ENCODE measurements at places on chromosomes 3 and 15. TPM values are rescaled to one million over a fixed set of nuclear protein-coding genes. Genes with fewer than 3 reads are reported as not detected.
A peak's percentile ranks its signal among the peaks of the same experiment; 100 is the strongest.

DNA sequence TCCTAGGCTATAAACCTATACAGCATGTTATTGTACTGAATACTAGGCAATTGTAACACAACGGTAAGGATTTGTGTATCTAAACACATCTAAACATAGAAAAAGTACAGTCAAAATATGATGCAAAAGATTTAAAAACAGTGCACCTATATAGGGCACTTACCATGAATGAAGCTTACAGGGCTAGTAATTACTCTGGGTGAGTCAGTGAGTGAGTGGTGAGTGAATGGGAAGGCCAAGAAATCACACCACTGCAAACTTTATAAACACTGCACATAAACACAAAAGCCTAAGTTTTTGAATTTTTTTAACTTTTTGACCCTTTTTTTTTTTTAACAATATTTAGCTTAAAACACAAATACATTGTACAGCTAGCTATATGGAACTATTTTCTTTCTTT, 204.7 kb upstream of the CTNNB1 start:
- DNase-seq = no peak

- peak; percentile 10 for DNase-seq
These were observed 16.5 kb upstream of the FGF7 start for GRCh38 chr15:49406352-49407118.

CELF6 gene
- total RNA-seq = 3.5 TPM

UQCRC1 gene
- 207 TPM for total RNA-seq

DNA sequence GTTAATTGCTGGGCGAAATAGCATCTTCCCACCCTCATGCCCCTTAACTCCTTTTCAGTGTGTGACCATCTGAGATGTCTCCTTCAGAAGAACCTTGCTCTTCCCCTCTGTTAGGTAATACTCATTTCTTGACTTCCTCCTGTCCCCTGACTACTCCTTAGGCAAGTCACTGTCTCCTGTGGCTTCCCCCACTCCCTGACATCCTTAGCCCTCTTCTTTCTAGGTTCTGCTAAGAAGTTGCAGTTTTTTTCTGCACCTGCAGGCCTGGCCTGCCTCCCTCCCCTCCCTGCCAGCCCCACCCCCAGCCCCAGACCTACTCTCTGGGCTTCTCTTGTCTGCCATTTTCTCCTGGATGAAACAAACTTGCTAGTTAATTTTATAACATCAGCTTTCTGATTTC, 15.2 kb upstream of the EID1 start:
- no peak for DNase-seq

DNA sequence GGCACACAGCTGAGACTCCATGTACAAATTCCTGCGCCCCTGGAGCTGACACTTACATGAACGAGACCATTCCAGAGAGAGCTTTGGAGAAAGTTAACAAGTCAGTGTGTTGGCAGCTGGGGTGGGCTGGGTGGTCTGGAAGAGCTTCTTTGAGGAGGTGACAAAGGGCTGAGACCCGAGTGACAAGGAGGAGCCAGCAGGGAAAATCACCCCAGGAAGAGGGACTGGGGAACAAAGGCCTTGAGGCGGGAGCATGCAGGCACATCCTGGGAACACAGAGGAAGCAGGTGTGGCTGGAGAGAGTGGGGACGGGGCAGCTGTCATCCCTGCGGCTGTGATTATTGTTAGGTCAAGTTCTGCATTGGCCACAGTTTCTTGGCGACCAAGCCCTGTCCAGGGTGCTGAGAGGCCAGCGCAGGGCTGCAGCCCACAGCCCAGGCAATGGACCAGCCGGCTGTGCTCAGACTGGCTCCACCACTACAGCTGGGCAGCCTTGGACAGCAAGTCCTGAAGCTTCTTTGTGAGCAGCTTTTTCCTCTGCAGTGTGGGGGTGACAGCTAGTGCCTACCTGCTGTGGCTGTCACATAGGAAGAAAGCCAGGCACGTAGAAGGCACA, 34.2 kb upstream of the PRR23E start:
- no peak for DNase-seq

FEZF2 gene
- total RNA-seq = not detected

DNA sequence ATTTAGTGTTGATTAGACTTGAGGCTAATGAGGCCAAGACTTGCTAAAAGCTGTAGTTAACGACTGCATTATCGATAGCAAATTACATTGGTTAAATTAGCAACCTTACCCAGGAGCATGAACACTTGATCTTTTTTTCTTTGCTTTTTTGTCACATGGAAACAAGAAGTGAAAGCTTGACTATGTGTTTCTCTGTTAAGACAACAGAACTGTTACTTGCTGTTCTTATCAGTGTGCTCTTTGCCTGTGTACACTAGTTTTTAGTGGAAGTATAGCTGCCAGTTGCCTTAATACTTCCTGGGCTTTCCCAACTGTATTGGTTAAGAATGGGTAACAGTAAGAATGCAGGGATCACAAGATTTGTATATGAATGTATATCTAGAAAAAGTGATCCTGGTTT, 625.5 kb downstream of the NAALADL2 start:
- DNase-seq = no peak

GRCh38 chr3:197169028-197169427, 129.4 kb downstream of the DLG1 start:
- no peak for DNase-seq

CCDC54 gene
- total RNA-seq = not detected

DNA sequence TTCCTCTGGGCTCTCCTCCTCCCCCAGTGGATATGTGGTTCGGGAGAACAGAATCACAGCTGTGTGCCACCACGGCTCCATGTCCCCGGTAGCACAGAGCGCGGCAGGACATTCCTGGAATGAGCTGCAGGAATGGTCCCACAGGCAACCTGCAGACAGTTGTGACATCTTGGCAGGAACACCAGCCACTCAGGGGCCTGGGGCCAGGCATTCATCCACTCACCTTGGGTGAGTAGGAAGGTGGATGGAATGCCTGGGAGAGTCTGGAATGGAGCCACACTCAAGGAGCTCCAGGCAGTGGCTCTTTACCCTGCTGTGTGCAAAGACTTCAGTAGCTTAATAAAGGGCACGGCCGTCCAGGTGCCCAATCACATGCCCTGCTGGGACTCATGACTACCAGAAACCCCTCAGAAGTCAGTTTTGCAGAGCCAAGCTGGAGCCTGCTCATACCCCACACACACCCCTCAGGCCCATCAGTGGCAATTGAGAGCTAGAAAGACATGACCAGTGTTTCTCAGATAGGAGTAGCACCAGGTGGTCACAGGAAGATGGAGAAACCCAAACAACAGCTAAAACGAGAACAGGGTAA, 117.3 kb upstream of the PRR20G start:
- DNase-seq = no peak

DNA sequence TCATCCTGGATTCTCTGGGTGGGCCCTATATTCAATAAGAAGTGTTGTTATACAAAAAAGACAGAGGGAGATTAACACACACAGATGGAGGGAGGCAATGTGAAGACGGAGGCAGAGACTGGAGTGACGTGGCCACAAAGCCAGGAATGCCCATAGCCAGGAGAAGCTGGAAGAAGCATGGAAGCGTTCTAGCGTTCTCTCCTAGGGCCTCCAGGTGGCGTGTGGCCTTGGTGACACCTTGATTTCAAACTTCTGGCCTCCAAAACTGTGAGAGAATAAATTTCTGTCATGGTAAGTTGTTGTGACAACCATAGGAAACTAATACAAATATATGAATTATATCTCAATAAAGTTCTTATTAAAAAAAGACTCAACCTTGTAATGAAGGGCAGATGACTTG, 21.3 kb downstream of the THBS1 start:
- no peak for DNase-seq

DNA sequence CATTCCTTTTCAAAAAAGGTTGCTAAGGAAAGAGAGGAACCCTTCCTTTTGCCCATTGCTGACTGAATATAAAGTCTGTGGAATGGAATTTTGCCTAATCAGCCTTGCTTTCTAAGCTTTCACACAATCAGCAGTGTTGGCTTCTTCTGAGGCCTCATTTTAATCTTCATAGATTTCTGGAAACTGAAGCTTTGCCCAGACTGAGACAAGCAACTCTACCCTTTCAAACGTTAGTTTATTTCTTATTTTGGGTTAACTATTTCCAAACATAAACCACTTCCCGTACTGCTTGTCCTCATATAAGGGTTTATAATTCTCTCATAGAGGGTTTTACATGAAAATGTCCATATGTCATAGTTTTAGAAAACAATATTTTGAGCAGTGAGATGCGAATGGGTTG, 82.9 kb downstream of the NR1D2 start:
- no peak for DNase-seq

GRCh38 chr15:39613861-39614260, 33.0 kb downstream of the THBS1 start:
- no peak for DNase-seq

HHLA2 gene
- 5.1 TPM for total RNA-seq

- DNase-seq = no peak
These were observed 162.4 kb upstream of the CFAP20DC start for GRCh38 chr3:59212128-59212779.

DNA sequence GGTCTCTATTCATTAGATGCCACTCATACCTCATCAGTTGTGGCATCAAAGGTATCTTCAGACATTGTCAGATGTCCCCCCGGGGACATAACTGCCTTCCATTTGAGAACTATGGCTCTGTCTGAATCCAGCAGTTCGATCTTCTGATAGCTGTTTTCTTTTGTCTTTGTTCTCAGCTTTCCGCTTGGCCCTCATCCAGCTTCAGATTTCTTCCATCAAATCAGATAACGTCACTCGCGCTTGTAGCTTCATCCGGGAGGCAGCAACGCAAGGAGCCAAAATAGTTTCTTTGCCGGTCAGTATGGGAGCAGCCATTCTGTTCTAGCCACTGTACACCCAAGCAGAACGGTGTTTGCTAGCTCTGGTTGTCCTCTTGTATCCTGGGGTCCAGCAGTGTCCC, 4.4 kb downstream of the NIT2 start:
- no peak for DNase-seq

PODXL2 gene
- total RNA-seq = 7.4 TPM

GRCh38 chr15:32981536-32981935, 213.0 kb downstream of the FMN1 start:
- DNase-seq = no peak

DNA sequence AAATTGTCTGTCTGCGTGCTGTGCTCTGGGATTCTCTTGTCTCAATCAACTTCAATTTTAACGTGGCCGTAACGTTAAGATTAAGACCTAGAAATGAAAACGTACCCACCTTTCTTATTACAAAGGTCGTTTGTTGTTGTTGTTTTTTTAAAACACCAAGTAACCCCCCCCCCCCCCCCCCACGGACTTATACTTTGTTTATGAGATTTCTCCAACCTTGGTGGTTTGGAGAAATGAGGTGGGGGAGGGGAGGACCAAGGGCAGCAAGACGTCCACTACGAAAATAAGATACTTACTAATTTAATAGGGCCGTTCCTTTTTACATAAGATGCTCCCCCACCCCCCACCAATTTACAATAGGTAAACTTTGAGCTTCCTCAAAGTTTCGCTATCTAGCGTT, 244.4 kb upstream of the TOPAZ1 start:
- DNase-seq = peak; percentile 57

TM6SF1 gene
- 10.4 TPM for total RNA-seq

GRCh38 chr3:99808163-99808794, 9.4 kb upstream of the CMSS1 start:
- peak; percentile 68 for DNase-seq

GRCh38 chr3:182913889-182914288, 66.4 kb downstream of the DCUN1D1 start:
- no peak for DNase-seq

DNA sequence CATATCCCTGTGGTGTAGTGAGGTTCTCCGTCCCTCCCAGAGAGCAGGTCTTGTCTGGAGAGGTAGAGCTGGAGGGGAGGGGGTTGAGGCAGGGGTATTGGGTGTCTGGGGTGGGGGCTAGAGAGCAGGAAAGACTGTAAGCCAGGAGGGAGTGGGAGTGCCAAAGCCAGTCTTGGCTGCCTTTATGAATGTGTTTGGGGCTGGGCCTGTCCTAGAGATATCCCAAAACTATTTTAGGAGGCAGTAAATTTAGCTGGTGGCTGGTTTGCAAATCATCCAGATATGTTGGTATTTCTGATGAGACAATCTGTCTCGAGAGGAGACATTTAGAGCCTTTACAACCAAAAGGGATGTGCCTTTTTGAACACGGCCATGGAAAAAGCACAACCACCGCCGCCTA, 166.6 kb downstream of the TLE3 start:
- DNase-seq = no peak
